ENCODE measurements at places on chromosomes 5 and 9. TPM values are rescaled to one million over a fixed set of nuclear protein-coding genes. Genes with fewer than 3 reads are reported as not detected.

The ACOT12 gene
- not detected for total RNA-seq

The ZNF879 gene
- total RNA-seq, result 5.9 TPM

The FGF1 gene
- 2.0 TPM for total RNA-seq

The PPP1R2B gene
- not detected for total RNA-seq

The EFNA5 gene
- 11.8 TPM for total RNA-seq

The PCDHGA12 gene
- 10.6 TPM for total RNA-seq

The TMEM171 gene
- not detected for total RNA-seq

The KIF4B gene
- total RNA-seq, result not detected

The ENHO gene
- total RNA-seq, result not detected

The NR5A1 gene
- total RNA-seq, result 1.2 TPM

The IGFBPL1 gene
- not detected for total RNA-seq

DNA sequence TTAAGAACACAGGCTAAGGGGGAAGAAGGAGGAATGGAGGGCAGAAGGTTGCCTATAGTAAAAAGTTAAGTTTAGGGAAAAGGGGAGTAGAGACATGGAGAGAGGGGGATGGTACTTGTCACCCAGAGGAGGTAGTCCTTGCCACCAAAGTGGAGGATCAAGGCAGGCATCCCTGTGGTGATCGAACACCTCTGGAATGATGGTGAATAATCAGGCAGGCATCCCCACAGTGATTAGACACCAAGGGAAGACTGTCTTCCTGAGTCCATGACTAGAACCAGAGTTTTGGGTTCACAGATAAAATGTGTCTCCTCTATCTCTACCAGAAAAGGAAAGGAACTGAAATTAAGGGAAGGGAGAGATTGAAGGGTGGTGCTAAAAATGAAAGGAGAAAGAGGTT is 19.2 kb upstream of the HMGCS1 start:
- no peaks in the 10 kb centered on the region for H3K27me3 ChIP-seq
- no peak for DNase-seq
- no peaks in the 10 kb centered on the region for H3K36me3 ChIP-seq
- no peaks in the 10 kb centered on the region for H3K4me1 ChIP-seq

- no peak for DNase-seq
- H3K27ac ChIP-seq, result no peak overlapping the region
- H3K27me3 ChIP-seq, result no peaks in the 10 kb centered on the region
- peaks cover 6% of the 10 kb centered on the region for H3K36me3 ChIP-seq
- H3K4me3 ChIP-seq, result no peak overlapping the region
- H3K4me1 ChIP-seq, result no peaks in the 10 kb centered on the region
Measured at GRCh38 chr9:125948887-125949596, 201.9 kb downstream of the PBX3 start.

DNA sequence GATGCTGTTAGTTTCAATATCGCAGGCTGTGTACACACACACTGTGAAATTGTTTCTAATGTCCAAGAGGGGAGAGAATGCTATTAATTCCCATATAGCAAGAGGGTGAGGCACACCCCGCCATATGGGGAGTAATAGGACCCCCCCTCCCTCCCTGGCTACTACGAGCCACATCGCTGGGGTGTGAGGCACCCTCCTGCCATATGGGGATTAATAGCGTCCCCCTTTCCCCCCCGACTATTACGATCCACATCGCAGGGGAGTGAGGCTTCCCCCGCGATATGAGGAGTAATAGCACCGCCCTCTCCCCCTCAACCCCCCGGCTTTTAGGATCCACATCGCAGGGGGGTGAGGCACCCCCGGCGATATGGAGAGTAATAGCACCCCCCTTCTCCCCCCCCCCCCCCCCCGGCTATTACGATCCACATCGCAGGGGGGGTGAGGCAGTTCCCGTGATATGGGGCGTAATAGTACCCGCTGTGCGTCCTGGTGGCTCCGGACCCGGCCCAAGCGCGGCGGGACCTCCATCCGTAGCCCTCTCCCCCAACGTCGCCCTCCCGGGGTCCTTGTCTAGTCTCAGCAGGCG is 494 bp upstream of the STK32A start:
- no peaks in the 10 kb centered on the region for H3K36me3 ChIP-seq
- DNase-seq, result no peak
- H3K27me3 ChIP-seq, result no peaks in the 10 kb centered on the region
- peaks cover 14% of the 10 kb centered on the region for H3K4me1 ChIP-seq

DNA sequence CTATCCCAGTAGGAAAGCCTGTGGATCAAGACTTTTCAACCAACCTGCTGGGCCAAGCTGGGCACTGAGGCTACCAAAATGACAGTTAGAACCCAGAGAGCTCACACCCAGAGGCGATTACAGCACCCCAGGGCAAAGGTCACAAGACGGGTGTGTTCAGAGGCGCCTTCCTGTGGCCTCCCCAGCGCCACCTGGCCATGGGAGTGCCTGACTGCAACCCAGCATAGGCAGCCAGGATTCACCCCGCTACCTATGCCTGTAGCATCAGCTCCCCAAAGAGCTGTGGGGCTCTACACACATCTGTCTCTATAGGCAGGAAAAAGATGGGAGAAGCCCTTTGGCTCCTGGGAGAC is 33.5 kb downstream of the PDGFRB start:
- no peak for DNase-seq
- H3K27me3 ChIP-seq, result no peaks in the 10 kb centered on the region
- peak overlapping the region; percentile 48 for H3K27ac ChIP-seq
- H3K4me1 ChIP-seq, result no peaks in the 10 kb centered on the region

GRCh38 chr5:98309785-98310598 is 463.5 kb upstream of the RGMB start:
- H3K27ac ChIP-seq, result no peak overlapping the region
- DNase-seq, result no peak

DNA sequence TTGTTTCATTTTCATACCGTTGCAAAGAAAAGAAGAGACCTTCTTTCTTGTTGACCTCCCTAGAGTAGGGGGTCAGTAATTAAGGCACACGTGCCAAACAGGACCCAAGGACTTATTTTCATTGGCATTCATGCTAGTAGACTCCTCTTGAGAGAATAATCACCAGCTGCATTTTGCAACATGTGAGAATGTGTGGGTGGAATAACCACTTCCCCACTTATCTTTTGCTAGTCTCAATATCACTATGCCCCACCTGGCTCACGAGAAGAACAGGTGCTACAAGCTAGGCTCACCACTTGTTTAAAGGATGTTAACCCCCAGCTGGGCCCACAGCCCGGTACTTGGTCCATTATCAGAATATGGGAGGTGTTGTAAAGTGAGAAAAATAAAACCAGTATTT is 460.7 kb upstream of the MEF2C start:
- H3K27me3 ChIP-seq, result no peaks in the 10 kb centered on the region
- no peak overlapping the region for H3K27ac ChIP-seq
- H3K36me3 ChIP-seq, result no peaks in the 10 kb centered on the region
- no peaks in the 10 kb centered on the region for H3K4me1 ChIP-seq
- no peak overlapping the region for H3K4me3 ChIP-seq

DNA sequence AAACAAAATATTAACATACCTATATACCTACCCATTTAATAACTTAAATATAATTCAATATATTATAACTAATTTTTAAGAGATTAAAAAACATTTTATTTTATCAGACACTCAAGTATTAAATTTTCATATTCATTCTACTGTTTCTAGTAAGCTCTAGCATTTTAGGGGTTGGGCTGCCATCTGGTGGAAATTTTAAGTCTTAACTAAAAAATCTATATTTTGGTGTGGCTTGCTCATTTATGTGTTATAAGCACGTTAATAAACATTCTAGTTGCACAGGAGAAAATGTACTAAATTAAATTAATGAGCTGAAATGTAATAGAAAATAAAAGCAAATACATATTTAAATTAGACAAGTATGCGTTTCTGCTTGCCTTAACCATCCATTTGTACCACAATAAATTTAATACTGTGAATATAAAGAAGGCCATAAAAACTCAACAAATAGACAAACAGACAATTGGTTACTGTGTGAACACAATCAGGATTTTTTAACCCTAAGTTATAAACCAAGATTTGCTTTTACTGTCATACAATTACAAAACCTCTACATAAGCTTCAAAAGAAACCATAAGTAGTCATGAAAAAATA is 1728.3 kb upstream of the CDH9 start:
- DNase-seq, result no peak
- H3K27me3 ChIP-seq, result no peaks in the 10 kb centered on the region
- no peaks in the 10 kb centered on the region for H3K36me3 ChIP-seq
- H3K4me3 ChIP-seq, result no peak overlapping the region
- H3K4me1 ChIP-seq, result no peaks in the 10 kb centered on the region

DNA sequence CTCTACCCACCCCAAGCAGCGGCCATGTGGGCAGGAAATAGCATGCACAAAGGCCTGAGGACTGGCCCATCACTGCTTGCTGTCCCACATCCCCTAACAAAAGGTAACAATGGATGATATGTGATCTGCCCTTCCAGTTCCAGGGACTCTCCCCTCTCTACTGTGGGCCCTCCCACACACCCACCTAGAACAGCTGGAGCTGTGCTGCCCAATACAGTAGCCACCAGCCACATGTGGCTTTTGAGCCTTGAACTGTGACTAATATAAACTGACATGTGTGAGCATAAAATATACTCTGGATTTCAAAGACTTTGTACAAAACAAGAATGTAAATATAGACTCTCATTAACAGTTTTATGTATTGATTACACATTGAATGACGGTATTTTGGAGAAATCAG is 78.1 kb downstream of the C5orf15 start:
- H3K36me3 ChIP-seq, result no peaks in the 10 kb centered on the region
- no peak overlapping the region for H3K4me3 ChIP-seq
- no peak for DNase-seq
- no peak overlapping the region for H3K27ac ChIP-seq
- H3K27me3 ChIP-seq, result no peaks in the 10 kb centered on the region

DNA sequence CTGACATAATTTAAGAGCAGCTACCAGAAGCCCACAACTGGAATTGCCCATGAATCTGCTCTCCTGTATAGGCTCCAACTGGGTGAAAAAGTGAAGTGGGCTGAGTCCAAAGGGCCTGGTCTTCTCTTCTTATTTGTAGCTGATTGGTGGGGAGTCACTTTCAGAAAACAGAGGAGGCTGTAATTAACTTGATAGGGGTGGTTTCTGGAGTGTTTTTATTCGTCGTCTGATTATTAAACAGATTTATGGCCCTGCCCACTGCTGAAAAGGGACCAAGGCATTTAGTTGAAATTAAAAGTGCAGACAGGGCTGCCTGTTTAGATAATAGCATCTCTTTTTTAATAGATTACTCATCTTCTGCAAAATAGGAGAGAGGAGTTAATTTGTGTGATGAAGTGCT is 81.0 kb upstream of the SAP30L start:
- DNase-seq, result no peak
- no peaks in the 10 kb centered on the region for H3K27me3 ChIP-seq
- no peak overlapping the region for H3K27ac ChIP-seq
- H3K4me1 ChIP-seq, result peaks cover 17% of the 10 kb centered on the region
- no peaks in the 10 kb centered on the region for H3K36me3 ChIP-seq

- H3K4me3 ChIP-seq, result peak overlapping the region; percentile 52
- no peak overlapping the region for H3K27ac ChIP-seq
- H3K27me3 ChIP-seq, result no peaks in the 10 kb centered on the region
- DNase-seq, result no peak
- H3K36me3 ChIP-seq, result no peaks in the 10 kb centered on the region
Measured at GRCh38 chr9:114153761-114154599, 1.4 kb upstream of the COL27A1 start.

- no peaks in the 10 kb centered on the region for H3K27me3 ChIP-seq
- H3K27ac ChIP-seq, result no peak overlapping the region
- DNase-seq, result no peak
- no peaks in the 10 kb centered on the region for H3K36me3 ChIP-seq
- H3K4me1 ChIP-seq, result no peaks in the 10 kb centered on the region
Measured at GRCh38 chr5:169020102-169020501, 280.8 kb downstream of the SLIT3 start.

- no peak overlapping the region for H3K4me3 ChIP-seq
- no peak for DNase-seq
- no peak overlapping the region for H3K27ac ChIP-seq
- no peaks in the 10 kb centered on the region for H3K36me3 ChIP-seq
- peaks cover 6% of the 10 kb centered on the region for H3K4me1 ChIP-seq
- H3K27me3 ChIP-seq, result no peaks in the 10 kb centered on the region
Measured at GRCh38 chr9:91782708-91783214, 167.3 kb downstream of the ROR2 start.

GRCh38 chr9:124695280-124695890 is 75.7 kb downstream of the NR6A1 start:
- H3K4me1 ChIP-seq, result no peaks in the 10 kb centered on the region
- H3K27me3 ChIP-seq, result no peaks in the 10 kb centered on the region
- H3K4me3 ChIP-seq, result no peak overlapping the region
- H3K36me3 ChIP-seq, result no peaks in the 10 kb centered on the region
- H3K27ac ChIP-seq, result no peak overlapping the region

DNA sequence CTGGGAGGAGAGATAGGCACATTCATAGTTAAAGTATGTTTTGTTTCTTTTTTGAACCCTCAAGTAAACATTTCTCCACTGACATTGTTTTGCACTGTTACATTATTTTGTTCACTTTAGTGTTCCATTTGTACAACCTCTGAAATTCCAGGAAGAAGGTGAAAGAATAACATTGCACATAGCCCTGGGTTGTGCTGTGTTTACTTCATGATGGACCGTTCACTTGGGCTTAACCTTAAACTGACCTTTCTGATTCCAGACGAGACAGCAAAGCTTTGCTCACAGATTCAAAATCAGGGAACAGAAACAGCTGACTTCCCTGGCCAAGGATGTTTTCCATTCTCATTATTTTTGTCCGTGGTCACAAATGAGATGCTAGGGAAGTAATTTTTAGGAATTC is 42.8 kb upstream of the GDNF start:
- no peaks in the 10 kb centered on the region for H3K36me3 ChIP-seq
- DNase-seq, result no peak

- no peak overlapping the region for H3K4me3 ChIP-seq
- H3K4me1 ChIP-seq, result peaks cover 17% of the 10 kb centered on the region
- no peaks in the 10 kb centered on the region for H3K36me3 ChIP-seq
- no peak overlapping the region for H3K27ac ChIP-seq
- H3K27me3 ChIP-seq, result no peaks in the 10 kb centered on the region
Measured at GRCh38 chr5:124337996-124338395, 408.4 kb downstream of the ZNF608 start.

DNA sequence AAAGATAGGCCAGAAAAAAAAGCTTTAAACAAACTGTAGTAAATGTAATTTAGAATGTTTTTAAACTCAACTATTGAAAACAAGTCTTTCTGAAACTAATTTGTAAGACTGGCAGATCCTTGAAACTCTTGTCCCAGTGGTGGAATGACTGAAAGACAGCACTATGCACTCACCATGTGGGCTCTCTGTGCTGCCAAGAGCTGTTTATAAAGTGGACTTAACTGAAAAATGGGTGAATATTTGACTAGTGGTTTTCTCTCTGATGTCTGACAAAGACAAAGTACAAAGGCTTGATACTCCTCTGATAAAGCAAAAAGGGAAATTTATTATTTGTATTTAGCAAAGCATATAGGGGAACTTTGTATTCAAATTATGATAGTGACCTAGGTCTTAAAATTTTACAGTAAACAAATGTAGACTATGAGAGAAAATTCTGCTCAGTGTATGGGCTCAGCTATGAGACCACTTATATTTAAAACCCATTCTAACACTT is 635.4 kb downstream of the NR2F1-AS1 start:
- no peak for DNase-seq
- H3K4me3 ChIP-seq, result no peak overlapping the region
- no peak overlapping the region for H3K27ac ChIP-seq
- no peaks in the 10 kb centered on the region for H3K36me3 ChIP-seq
- H3K4me1 ChIP-seq, result no peaks in the 10 kb centered on the region

All from vagina (tissue), 2 donors.